ENCODE measurements at places on chromosomes 4 and X. TPM values are rescaled to one million over a fixed set of nuclear protein-coding genes. Genes with fewer than 3 reads are reported as not detected.
A peak's percentile ranks its signal among the peaks of the same experiment; 100 is the strongest.

GRCh38 chr4:128663325-128663724 lies 146.2 kb upstream of the JADE1 start:
- DNase-seq = no peak

GRCh38 chr4:111963158-111963700 lies 182.0 kb upstream of the FAM241A start:
- no peak for DNase-seq

GRCh38 chr4:96598465-96598864 lies 758.6 kb downstream of the PDHA2 start:
- peak; percentile 27 for DNase-seq

SYTL5 gene
- polyA plus RNA-seq = 2.8 TPM

- no peak for DNase-seq
Observed at GRCh38 chr4:95212692-95213091, 336.1 kb downstream of the UNC5C start.

GRCh38 chrX:110745288-110745687 lies 50.3 kb downstream of the CHRDL1 start:
- DNase-seq = no peak

DNA sequence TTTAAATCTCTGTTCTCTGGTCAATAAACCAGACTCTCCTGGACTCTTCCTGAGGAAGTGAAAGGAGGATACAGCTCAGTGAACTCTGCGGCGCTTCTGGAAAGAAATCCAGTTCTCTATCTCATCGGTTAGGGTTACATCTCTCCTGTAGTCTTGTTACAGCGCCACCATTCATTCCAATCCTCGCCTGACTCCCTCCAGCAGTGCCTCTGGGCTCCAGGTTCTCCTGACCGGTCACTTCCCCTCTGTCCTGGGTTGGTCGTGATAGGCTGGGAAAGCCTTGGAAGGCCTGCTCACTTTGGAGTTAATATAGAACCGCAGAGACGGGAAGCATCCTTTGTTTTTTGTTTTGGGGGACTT lies 97.0 kb upstream of the STOX2 start:
- no peak for DNase-seq

Measured in right renal cortex interstitium (tissue), 3 donors.